ENCODE measurements at places on chromosomes 2 and 18.
A peak's percentile ranks its signal among the peaks of the same experiment; 100 is the strongest.

- no peak for DNase-seq
Measured at GRCh38 chr2:104745846-104746245, 108.1 kb upstream of the POU3F3 start.

DNA sequence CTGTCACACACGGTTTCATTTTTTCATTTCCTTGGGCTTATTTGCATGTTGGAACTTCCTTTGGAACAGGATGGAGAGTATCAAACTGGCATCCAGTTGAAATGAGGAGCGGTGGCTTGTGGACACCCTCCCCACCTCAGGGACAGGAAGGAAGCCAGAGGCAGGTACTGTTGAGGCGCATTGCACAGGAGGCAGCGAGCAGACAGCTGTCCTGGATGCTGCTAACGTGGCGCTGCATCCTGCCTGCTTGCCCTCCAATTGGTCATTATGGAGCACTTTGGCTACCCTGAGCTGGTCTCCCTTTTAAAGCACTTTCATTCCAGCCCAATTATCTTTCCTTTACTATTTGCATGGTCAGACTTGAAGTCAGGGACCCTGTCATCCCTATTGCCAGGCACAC, 80.7 kb upstream of the ITGA4 start:
- no peak for DNase-seq

- DNase-seq, result no peak
Measured at GRCh38 chr2:108428286-108429009, 20.6 kb upstream of the GCC2 start.

GRCh38 chr18:28088477-28088876, 88.5 kb downstream of the CDH2 start:
- no peak for DNase-seq

DNA sequence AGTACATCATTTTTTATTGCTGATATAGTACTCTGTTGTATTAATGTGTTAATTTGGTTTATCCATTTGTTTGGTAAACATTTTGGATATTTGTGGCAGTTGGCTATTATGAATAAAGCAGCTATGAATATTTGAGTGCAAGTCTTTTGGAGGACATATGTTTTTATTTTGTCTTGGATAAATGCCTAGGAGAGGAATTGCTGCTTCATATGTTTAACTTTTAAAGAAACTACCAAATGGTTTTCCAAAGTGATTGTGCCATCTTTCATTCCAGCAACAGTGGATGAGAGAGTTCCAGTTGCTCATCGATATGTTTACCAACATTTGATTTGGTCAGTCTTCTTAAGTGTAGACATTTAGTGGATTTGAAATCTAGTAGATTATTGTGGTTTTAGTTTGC, 51.8 kb downstream of the MERTK start:
- DNase-seq, result no peak

DNA sequence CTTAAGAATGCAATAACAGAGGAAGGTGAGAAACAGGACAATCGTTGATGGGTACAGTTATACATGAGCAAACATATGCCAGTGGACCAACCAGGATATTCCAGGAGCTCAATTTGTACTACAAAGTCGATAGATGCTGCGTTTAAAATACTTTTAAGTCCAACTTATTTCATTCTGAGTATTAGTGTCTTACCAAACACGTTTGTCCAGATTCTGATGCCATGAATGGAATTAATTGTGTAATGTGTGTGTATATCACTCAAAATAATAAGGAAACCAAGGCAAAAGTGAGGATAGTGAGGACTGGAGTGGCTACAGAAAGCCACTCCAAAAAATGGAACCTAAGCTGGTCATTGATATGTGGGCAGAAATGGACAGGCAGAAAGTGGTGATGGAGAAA, 332.6 kb downstream of the RIT2 start:
- no peak for DNase-seq

GRCh38 chr2:149858901-149859634, 271.5 kb upstream of the MMADHC start:
- DNase-seq, result no peak

- DNase-seq, result no peak
Measured at GRCh38 chr2:120738786-120739437, 3.2 kb downstream of the GLI2 start.

DNA sequence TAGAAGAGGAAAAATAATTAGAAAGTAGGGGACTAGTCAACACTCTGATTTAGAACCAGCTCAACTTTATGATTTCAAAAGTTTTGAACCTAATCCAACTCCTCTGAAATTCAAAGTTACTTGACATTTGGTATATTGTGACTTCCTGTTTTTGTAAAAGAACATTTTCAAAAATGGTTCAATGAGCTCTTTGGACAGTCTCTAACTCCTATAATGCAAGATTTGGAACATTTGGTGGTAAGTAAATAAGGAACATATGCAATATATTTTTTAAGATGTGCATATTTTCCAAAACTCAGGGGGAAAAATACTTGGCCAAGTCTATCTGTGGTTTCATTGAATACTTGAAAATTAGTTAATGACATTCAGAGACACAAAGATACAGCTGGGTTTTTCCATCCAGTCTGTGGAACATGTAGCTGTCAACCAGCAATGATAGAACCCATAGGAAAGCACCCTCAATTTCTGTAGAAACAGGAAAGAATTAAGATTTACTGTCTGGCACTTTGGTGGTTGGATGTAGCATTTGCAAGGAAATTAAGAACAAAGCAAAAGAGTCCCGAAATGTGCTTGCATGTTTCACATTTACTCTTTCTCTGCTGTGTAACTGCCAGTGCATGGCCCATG, 17.0 kb upstream of the ANKRD44 start:
- no peak for DNase-seq

DNA sequence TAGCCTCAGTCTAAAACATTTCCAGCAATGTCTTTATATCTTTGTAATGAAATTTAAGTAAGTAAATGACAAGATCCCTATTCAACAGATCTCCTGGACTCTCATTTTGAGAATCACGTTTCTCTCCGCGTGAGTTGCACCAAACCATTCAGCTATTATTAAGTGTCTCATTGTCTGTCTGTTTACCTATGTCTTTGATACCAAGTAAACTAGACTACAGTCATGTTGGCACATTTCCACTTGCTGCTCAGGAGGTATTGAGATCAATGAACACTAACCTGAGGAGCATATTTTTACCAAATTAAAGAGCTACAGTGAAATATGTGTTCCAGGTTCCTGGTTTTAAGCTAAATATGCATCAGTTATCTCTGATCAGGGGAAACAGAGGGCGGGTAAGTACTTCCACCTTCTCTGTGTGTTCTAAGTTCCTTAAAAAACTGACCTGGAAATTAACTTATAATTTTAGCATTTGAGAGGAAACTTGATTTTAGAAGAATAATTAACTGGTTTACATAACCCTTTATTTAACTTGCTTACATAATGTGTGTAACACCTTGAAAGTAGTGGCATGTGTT, 125.8 kb downstream of the OSBPL6 start:
- DNase-seq, result peak; percentile 60

GRCh38 chr2:18290386-18290785, 270.1 kb downstream of the RDH14 start:
- no peak for DNase-seq

Data from NCI-H510A (cell line).